ENCODE measurements at places on chromosomes 2 and 18.

DNA sequence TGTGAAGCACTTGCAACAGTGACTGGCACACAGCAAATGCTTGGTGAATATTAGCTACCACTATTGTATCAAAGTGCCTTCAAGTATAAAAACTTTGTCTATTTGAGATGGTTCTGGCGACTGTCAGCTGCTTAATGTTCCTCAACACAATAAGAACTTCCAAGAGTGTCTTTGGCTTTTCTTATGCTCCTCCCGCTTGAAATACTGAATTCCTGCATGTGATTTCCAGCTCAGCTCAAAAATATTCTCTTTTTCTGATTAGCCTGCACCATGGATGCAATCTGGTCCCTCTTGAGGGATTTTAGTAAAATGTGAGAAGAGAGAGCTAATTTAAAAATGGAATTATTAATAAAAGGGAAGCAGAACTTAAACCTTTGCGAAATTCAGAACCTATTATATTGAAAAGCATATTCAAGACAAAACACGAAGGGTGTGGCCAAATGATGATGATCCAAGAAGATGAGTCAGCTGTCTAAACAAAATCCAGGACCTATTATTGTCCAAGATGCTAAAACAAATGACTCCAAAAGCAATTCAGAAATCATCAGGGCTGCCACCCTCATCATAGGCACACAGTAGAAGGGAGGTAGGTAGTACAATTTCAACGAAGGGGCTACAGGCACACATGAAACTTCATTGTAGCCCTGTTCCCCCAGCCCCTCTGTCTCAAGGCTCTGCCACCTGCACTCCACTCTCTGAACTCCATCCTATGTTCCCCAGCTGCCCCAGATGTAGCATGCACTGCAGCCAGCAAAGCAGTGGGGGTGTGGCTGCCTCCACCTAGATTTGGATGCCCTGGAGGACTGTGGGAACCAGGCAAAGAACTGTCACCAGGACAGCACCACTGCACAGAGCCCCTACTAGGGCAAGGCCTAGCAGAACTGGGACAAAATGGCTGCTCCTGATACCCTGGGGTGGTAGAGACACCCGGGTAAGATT is 190.1 kb downstream of the ZNF385B start:
- DNase-seq = no peak

- no peak for DNase-seq
These were observed 66.7 kb upstream of the BCL2L11 start for GRCh38 chr2:111053825-111054515.

- no peak for DNase-seq
These were observed 141.4 kb downstream of the SPP2 start for GRCh38 chr2:234191819-234192407.

GRCh38 chr2:73156539-73157124 is 43.9 kb upstream of the RAB11FIP5 start:
- no peak for DNase-seq

GRCh38 chr18:60120231-60120750 is 220.5 kb downstream of the PMAIP1 start:
- DNase-seq = no peak

DNA sequence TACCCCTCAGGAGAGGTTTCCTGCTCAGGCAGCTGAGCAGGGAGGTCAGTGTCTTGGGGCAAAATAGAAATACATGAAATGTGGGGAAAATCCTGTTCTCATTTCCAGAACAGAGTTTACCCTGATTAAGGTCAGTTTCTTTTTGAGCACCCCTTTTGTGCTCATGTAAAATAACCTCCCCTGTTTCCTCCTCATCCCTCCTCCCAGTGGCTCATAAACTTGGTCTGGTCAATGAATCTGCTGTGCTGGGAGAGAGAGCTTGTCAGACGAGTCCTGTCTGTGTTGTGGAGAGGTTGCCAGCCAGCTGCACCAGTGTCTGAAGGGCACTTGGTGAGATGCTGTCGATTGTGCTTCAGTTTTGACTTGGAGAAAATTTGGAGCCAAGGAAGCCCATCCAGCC is 48.6 kb downstream of the NTSR2 start:
- no peak for DNase-seq

GRCh38 chr2:239819974-239820555 is 205.1 kb downstream of the NDUFA10 start:
- DNase-seq = no peak

DNA sequence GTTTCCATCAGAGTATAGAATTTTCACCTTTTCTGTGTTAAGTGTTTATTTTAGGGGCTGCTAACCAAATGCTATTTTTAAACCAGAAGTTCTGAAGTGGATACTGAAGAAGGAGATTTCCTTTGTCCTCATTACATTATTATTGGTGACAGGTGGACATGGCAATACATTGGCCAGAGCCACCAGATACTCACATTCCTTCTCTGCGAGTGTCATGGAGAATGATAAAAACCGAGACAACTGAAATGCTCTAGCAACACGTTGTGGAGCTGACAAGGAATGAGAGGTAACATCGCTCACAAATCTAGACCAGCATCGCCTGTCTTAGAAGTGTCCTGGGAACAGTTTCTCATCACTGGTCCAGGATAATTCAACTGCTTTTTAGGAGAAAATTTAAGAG is 241.2 kb downstream of the IRS1 start:
- no peak for DNase-seq

GRCh38 chr2:101401906-101402305 is 14.6 kb upstream of the CREG2 start:
- no peak for DNase-seq

DNA sequence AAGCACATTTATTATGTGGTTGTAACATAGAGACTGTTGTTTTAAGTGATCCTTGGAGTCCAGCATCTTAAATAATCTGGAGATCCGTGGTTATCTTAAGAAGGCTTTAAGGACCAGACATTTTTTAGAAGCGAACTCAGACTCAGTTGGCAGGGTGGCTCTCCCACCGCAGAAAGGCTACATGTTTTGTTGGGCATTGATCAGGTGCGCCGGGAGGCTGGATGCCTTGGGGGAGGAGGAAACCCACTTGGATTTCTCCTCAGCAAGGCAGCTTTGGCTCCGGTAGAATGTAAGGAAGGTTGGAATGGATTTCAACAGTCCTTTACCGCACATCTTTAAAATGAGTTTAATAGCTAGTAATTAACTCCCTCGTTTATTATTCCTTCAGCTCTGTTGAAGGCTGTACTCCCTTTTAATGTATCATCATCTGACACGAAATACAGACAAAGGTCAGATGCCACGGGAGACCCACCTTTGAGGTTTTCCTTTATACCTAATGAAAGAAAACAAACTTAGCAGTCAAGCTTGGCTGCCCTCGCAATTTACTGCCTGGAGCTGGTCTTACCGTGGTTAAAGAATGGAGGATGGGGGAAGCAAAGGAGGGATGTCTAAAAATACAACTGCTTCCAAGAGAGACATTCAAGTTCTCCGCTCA is 1.2 kb downstream of the TMEM200C start:
- DNase-seq = no peak

Data from SK-N-MC (cell line).